ENCODE measurements at places on chromosomes 13 and 19.

- DNase-seq, result no peak
Observed at GRCh38 chr19:17149393-17150135, 65.6 kb upstream of the USE1 start.

DNA sequence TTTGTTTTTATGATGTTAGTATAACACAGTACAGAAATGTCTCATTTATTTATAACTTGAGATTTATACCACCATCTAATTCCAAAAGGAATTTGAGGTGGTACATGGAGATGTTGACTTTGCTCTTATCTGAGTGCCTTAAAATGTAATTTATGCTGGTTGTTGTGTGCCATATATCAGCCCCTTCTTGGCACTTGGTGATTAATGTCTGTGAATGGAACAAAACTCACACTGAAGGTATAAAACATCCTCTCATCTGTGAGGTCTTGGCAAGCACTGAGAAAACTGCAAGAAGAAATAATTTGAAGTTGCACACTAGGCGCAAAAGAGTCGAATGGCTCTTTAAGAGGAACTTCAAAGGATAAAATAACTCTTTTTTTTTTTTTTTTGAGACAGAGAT lies 240.4 kb downstream of the B3GLCT start:
- DNase-seq, result no peak

DNA sequence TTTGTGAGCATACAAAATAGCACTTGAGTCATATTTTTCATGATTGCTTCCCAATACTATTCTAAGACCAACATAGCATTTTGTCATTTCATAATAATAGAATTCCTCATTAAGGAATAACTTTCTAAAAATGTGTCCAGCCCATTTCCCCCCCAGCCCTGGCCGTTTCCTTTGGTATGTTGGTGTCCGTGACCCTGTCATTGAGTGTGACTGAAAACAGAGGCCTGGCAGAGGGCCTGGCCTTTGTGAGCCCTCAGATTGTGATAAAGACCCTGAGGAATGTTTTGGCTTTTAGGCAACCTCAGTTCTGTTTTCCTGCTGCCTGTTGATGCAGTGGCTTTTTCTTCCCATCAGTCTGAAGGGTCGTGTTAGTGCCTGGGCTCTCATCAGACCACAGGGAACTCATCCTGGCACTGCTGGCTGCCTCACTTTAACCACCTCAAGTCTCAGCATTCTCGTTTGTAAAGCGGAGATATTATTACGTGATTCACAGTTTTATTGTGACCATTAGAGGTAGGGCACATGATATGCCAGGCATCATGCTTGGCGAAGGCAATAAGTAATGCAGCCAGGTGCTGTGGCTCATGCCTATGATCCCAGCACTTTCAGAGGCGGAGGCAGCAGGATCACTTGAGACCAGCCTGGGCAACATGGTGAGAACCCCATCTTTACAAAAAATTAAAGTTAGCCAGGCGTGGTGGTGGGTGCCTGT lies 13.8 kb downstream of the SPINT2 start:
- no peak for DNase-seq

- DNase-seq, result no peak
Observed at GRCh38 chr19:28961772-28962500, 251.0 kb downstream of the UQCRFS1 start.

DNA sequence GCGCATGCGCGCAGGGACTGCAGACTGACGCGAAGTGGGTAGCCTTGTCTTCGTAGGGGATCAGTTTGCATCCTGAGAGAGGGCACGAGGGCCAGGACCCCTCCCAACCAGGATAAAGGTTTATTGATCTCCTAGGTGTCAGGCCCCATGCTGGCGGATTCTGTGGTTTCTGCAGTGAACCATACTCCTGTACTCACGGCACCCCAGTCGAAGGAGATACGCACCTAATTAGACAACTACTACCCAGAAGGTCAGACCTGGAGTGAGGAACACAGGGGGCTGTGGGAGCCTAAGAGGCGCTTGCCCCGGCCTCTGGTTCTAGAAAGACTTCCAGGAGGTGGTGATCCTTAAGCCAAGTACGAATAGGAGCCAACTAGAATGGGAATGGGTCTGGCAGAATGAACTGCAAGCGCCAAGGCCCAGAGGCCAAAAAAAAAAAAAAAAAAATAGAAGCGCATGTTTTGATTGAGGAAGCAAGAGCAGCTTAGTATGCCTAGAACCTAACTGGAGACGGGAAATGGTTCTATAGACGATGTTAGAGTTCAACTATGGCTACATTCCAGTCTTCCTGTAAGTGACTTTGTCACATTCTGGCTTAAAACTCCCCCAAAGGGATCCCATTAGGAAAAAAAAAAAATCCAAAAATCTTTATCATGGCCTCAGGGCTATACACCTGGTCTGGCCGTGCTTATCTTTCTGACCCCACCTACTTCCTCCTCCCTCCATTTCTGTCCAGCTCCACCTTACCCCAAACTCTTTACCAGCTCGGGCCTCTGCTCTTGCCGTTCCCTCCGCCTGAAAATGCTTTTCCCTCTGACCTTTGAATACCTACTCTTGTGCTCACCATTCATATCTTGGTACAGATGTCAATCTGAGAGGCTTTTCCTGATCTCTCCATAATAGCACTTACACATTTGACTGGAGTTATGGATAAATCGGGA lies 902 bp upstream of the ZNF428 start:
- DNase-seq, result no peak

Data from NT2/D1 (cell line).